ENCODE measurements at places on chromosomes 12 and 14. TPM values are rescaled to one million over a fixed set of nuclear protein-coding genes. Genes with fewer than 3 reads are reported as not detected.
A peak's percentile ranks its signal among the peaks of the same experiment; 100 is the strongest.

The TUNAR gene
- total RNA-seq: not detected

The TMTC1 gene
- 0.24 TPM for total RNA-seq

GRCh38 chr14:90573385-90574105 is 176.7 kb downstream of the CALM1 start:
- DNase-seq: no peak

DNA sequence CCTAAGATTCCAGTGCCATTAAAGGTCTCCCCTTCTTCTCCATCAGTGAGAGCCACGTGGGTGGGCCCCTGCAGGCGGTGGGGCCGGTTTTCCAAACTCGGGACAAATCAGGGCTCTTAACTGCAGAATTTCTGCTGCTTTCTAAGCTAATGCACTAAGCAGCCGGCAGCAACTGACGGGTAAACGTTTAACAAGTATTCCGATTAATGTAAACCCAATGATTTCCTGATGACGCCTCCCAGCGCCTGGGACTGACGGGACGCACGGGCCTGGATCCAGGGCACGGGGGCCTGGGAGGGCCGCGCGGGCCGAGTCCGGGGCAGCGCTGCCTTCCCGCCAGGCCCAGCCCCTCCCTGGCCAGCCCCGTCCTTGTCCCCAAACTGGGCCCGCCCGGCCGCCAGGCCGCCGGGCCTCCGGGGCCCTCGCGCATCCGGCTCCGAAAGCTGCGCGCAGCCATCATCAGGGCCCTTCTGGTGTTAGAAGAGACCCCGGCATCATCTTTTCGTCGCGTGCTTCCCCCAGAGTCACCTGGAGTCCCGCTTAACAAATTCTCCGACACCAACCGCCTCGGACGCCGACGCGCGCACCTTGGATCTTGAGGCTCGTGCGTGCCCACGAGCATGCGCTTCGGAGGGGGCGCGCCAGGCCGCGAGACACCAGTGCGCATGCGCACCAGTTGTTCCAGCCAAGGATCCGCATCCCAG is at the start of gene MLH3:
Gene MLH3 (minus strand): TSS at position 616 of the 704 bp plus-strand sequence. CDS start 1,812 bp downstream, outside the sequence.
- peak; percentile 79 for DNase-seq

GRCh38 chr14:45039390-45039789 is 44.5 kb upstream of the PRPF39 start:
- no peak for DNase-seq

DNA sequence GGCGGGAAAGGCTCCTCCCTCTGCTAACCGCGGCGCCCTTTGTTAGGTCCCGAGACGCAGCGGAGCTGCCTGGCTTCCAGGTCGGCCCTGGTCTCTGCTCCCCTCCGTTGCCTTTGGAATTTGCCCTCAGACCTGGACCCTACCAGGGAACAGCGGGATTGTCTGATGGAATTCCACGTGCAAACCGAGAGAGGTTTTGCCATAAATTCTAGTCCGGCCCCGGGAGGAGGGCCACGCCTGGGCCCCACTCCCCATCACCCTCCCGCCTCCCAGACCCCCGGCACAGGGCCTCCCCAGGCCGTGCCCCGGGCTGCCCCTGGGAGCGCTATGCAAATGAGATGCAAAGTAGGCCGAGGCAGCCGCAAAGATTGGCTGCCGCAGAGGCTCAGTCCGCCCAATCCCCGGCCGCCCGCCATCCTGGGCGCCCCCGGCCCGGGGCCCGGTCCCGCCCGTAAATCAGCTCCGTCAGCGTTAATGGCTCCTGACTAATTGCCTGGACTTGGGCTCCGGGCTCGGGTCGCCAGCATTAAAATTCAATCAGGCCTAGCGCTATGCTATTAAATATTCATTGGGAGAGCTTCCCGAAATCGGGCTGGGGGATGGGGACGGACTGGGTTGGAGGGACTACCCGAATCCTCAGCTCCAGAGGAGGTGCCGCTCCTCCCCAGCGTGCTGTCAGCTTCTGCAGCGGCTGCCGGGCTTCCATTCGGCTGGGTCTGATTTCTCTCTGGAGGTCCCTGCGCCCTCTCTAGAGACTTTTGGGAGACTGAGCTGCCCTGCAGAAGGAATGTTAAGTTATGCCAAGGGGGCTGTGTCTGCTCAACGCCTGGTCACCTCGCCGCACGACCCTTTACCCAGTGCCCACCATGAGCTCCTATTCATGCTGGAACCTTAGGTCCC is 15.7 kb upstream of the FIGNL2 start:
- DNase-seq: no peak

All from activated T-cell treated with anti-CD3 and anti-CD28 coated beads, Interleukin-2, amount 50 U/mL, for 4 hours (primary cell).